Non-pigmented ciliary epithelial cell (primary cell): ENCODE measurements at places on chromosomes 11 and 22.

- DNase-seq: no peak
These were observed 66.7 kb downstream of the SYN3 start for GRCh38 chr22:32991353-32992101.

DNA sequence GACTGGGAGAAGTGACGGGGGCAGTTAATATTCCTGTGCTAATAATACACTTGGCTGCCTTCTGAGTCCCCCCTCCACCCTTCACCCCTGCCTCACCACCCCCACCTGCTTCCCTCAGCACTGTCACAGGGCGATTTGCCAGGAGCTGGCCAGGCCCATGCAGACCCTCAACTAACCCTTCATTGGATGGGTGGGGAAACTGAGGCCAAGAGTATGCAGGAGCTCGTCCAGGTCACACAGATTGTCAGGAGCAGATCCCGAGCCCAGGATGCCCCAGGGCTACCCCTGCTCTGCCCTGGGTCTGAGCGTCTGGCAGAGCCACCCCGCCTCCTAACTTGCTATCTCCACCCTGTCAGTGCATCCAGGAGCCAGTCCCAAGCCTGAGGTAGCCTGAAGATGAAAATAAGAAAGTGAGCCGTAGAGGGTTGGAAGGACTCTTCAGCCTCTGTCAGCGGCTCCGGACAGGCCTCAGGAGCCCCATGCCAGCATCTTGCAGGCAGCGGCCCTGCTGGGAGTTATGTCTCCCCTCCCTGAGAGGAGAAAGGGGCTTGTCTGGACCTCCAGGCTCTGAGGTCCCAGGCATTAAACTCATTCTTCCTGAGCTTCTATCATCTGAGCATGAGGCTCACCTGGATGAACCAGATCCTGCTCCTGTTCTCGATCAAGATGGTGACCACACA is 6.2 kb downstream of the TPBGL start:
- no peak for DNase-seq

DNA sequence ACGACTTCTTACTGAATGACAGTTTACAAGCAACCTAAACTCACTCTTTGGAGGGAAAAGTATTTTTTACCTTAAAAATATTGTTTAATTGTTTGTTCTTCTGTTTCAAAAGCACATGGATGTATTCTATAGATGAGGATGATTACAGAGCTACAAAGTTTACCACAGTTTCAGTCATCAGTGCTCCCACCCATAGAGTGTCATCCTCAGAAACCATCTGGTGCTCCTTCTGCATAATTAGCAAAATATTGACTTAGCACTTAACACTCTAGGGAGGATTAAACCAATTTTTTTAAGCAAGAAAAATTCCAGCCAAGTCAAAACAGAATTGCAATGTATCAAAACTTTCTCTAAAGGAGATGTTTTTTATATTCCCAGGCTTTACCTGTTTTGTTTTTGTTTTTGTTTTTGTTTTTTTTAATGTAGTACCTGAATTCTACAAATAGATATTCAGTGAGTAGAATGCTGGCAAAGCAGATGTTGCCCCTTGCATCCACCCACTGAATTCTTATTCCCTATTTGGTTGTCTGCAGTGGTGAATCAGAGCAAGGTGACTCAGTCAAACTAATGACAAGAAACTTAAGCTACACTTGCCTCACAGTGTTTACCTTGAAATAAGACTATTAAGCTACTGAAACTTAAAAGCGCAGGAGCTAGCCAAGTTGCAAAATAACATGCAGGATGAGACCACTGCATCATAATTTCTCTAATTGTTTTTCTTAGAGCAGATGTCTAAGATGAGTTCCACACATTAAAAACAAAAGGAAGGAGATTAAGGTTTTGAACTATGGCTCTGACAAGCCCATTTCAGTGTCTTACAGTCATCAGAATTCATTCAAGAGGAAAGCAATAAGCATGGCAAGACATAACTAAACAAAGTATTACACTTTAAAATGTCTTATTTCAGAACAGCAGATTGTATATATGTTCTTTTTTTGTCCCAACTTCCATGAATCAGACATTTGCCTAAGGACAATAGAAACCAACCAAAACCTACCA is 155.1 kb upstream of the SOX6 start:
- peak; percentile 36 for DNase-seq

DNA sequence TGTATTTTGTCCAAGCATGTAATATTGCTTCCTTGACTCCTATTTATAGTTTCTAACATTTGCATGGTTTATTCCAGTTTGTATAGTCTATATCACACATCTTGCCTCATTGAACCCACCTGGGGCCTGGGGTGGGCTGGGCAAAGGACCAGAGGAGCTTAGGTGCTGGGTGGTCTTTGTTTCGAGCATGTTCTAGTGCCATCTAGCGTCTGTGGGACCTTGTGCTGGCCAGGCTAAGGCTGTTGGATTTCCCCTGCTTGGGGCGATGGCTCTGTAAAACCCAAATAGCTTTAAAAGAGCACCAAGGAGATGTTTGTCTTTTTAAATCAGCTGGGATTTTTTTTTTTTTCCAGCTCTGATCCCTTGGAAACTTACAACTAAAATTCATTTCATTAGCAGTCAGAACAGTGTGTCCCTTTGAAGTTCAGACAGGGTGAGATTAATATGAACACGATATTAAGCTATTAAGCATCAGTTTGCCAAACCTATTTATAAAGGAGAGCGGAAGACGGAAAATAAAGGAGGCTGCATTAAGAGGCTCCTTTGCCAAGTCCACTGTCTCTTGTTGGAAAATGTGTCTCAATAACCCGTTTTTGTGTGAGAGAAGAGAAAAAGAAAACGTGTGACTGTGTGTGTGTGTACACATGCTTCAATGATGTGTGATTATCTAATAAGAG is 157.4 kb downstream of the COMMD9 start:
- DNase-seq: no peak

GRCh38 chr11:132187386-132187785 is 817.0 kb downstream of the NTM start:
- no peak for DNase-seq

- no peak for DNase-seq
These were observed 55.8 kb upstream of the TREH start for GRCh38 chr11:118735203-118735602.

GRCh38 chr11:111941963-111942362 is 4.8 kb downstream of the DIXDC1 start:
- DNase-seq: no peak

- DNase-seq: no peak
These were observed 1.8 kb downstream of the AHNAK start for GRCh38 chr11:62544581-62545436.

GRCh38 chr11:72039031-72039855 is 40.5 kb downstream of the IL18BP start:
- DNase-seq: no peak

DNA sequence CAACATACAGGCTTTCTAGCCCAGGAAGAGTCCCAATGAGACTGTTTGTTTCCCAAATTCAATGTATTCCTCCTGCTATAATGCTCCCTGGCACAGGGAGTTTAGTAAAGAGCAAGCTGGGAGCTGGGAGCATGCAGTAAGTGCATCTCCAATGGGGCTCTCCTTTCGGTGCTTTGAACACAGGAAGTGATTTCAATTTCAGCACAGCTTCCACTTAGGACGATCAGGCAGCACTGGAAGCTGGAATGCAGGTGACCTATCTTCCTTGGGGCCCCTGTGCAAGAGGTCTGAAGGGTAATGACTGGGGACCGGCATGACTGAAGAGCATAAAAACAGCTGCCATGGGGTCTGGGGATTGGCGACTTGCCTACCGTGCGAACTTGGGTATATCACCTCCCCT is 76.0 kb downstream of the LARGE1 start:
- DNase-seq: no peak

DNA sequence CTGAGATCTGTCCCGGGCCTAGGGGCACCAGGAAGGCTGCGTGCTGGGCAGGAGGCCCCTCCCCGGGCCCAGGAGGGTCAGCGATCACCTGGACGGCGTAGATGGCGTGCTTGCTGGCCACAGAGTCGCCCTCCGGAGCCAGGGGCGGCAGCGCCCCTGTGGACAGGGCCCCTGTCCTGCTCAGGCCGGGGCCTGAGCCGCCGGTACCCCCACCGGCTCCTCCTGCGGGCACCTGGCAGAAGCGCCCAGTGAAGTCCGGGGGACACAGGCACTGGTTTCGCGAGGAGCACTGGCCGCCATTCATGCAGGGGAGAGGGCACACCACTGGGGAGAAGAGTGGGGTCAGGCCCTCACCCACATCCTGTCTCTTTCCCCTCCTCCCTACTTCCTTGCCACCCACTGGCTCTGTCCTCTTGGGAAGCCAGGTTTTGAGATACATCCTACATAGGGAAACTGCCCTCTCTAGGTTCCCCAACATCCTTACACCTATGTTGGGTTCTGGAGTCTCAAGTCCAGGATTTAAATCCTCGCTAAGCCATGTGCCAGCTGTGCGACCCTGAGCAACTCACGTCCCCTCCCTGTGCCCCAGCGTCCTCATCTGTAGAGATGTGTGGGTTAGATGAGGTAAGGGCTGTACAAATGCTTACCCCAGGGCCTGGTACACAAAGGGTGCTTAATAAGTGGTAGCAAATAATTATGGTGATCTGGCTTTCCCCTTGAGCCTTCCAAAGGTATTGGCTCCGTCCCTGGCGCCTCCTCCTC is 3.9 kb downstream of the LTBP3 start:
- DNase-seq: no peak

DNA sequence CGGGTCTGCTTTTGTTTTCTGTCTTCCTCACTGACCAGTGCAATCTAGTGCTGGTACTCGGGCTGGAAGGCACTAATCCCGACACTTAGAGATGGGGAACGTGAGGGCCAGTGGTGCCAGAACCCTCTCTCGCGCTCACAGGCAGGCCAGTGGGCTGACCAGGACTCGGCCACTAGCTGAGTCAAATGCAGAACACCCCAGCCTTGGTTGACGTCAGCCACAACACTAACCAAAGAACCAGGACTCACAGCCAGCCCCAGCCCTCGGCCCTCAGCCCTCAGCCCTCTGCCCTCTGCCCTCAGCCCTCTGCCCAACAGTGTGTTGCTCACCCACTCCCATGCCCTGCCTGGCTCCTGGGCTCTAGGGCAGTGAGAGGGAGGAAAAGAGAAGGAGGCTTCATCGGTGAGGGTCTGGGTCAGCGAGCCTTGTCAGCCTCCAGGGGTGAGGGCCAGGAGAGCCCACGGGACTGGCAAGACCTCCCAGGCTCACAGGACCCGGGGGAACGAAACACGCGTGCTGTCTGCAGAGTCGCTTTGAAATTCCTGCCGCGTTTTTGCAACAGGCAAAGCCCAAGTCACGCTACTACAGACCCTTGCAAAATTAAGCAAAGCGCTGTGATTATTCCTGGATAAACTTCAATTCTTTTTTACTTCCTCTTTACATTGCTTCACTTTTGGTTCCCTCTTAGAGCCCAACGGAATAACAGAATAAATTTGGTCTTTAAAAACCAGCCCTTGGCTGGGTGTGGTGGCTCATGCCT is 27.5 kb downstream of the KIAA0930 start:
- no peak for DNase-seq

DNA sequence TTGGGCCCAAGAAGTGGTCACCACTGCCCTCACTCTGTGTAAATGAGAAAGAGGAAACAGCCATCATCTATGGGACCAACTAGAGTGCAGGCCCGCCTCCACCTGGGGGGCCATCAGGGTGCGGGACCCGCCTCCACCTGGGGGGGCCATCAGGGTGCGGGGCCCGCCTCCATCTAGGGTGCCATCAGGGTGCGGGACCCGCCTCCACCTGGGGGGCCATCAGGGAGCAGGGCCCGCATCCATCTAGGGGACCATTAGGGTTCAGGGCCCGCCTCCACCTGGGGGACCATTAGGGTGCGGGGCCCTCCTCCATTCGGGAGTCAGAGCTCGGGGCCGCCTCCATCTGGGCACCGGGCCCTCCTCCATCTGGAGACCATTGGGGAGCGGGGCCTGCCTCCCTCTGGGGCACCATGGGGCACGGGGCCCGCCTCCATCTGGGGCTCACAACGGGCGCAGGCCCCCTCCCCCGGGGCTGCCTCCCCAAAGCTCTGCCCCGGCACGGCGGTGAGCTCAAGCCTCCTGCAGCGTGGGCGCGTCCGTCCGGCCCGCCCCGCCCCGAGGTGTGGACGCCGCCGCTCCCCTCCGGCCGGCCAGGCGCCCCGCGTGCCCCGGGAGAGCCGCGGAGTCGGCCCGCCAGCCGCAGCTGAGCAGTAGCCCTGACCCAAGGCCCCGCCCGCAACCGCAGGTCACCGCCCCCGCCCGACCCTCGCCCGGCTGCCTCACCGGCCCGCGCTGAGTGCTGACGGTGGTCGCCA is 512 bp downstream of the TOLLIP start:
- DNase-seq: no peak

DNA sequence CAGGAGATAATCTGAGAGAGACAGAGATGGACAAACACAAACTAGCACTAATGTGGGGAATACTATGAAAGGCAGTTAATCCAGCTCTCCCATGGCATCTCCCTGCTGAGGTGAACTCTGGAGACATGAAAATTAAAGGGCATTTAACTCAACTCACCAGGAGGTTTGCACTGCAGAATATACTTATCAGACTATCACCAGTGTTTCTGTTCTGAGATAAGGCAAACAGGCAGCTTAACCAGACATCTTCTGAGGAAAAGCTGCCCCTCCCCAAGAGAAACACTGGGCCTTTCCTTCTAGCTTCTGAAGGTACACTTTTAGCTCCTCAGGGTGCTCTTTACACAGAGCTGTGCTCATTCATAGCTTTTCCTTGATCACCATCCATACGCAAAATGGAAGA is 85.5 kb downstream of the AMBRA1 start:
- DNase-seq: no peak

DNA sequence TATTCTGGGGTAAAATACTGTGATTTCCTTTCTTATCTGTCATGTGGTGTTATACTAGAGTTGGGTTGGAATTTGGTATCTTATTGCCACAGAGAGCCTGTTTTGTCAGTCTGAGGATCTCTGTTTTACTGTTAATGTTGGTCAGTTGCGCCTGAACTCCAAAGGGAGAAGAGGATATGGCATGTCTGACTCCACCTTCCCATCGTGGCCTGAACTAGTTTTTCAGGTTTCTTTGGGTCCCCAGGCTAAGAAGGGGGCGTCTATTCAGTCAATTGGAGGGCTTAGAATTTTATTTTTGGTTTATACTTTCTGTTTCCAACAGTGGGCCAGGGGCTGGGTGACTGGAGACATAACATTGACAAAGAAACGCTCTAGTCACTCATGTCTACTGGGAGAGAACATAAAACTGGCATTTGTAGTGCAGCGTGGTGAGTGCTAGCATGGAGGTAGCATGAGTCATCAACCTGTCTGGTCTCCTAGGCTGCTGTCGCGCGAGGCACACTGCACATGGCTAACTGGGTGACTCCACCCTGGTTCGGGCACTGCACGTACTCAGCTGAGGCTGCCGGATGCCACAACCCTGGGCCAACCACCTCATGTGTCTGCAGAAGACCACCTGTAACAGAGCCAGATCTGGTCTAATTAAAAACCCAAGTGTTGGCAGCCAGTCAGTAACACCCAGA is 120.1 kb upstream of the OR9Q1 start:
- DNase-seq: no peak

DNA sequence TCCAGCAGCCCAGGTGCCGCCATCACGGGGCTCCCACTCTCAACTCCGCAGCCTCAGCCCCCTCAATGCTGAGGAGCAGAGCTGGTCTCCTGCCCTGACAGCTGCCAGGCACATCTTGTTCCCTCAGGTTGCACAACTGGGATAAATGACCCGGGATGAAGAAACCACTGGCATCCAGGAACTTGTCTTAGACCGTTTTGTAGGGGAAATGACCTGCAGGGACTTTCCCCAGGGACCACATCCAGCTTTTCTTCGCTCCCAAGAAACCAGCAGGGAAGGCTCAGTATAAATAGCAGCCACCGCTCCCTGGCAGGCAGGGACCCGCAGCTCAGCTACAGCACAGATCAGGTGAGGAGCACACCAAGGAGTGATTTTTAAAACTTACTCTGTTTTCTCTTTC is at the start of gene SAA1:
Gene SAA1, plus strand, starts transcription at position 316 of the 400 bp plus-strand sequence. CDS start 624 bp downstream, outside the sequence.
- no peak for DNase-seq

GRCh38 chr11:110438017-110438416 is 8.3 kb downstream of the FDX1 start:
- DNase-seq: no peak
